COR-L47 (cell line): ENCODE measurements at places on chromosomes 7 and 10.

DNA sequence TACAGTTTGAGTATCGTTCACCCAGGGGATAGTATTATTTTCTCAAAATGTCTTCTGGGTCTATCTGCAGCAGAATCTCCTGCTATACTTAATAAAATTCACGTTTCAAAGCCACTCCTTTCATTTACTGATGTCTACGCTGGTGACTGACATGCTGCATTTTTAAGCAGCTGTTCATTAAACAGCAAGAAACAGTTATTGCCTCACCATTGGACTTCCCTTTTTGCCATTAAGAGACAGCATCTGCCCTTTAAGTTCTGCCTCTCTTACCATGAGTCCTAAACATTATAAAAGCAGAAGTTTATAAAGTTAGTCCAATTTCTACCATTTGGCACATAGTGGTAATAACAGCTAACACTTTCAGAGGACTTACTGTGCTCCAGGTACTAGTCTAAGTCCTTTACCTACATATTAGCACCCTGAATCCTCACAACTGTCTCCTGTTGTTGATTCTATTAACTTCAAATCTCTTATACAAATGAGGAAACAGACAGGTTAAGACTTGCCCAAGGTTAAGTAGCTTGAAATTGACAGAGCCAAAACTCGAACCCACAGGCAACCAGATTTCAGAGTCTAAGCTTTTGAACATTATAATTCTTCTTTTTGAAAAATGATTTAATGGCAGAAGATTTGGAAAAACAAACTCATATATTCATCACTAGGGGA is 169.5 kb downstream of the SNX13 start:
- no peak for DNase-seq

- DNase-seq = no peak
Observed at GRCh38 chr10:16187161-16187560, 249.6 kb upstream of the PTER start.

GRCh38 chr10:72080042-72080975 is 8.0 kb downstream of the SPOCK2 start:
- DNase-seq = no peak

DNA sequence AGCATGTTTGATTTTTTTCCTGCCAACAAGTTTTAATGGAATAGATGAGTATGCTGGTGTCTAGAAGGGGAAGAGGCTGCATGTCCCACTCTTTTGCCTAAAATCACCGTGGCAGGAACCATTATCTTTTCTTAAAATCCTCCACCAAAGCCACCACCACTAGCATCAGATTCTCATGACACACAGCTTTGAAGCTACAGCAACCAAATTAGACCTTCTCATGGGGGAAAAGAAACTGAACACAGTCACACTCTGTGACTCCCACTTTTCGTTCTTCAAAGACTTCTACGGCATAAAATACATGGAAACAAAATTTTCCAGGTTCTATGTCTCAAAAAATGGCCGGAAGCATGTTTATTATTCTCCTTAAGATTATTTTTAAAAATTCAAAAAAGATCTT is 81.8 kb downstream of the SGMS1 start:
- DNase-seq = no peak

- DNase-seq = no peak
Observed at GRCh38 chr10:128027822-128028507, 98.3 kb downstream of the MKI67 start.
